ENCODE measurements at places on chromosomes 1 and 21.
A peak's percentile ranks its signal among the peaks of the same experiment; 100 is the strongest.

DNA sequence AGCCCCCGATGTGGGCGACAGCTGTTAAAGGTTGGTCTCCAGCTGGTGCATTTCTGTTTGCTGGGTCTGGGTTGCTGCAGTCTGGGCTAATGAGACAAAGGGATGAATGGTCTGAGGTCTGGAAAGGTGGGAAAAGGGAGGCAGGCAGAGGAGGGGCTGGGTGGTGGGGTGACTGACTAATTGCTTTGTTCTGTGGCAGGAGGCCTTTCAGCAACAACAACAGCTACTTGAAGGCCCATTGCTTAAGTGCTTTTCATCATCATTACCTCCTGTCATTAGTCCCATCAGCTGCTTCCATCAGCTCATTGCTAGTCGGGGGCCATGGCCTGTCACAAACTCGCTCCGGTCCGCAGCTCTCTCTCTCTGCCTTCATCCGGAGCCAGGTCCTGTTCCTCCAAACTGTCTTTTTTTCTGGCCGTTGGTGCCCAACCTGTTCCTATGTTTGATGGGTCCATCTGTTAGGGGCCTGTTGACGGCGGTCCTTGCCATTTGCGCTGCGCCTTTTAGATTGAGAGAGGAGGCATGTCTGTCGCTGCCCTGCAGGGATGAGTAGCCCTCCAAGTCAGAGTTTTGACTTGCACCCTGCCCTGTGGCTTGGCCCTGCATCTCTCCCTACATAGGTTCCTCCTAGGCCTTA is 105.6 kb upstream of the PLXNA2 start:
- no peak for DNase-seq

DNA sequence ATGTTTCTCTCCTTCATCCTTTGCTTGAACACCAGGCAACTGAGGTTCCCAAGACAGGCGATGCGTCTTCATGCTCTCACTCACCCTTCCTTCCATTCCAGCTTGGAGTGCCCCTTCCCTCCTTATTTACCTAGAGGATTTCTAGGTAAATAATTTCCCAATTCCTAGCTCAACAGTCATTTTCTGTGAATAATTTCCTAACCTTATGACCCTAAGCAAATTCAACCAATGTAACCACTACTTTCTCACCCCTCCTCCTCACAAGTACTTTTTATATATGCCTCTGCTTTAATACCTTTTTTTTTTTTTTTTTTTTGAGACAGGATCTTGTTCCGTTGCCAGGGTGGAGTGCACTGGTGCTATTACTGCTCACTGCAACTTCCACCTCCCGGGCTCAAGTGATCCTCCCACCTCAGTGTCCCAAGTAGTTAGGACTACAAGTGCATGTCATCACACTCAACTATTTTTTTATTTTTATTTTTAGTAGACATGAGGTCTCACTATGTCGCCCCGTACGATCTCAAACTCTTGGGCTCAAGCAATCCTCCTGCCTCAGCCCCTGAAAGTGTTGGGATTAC is 86.7 kb downstream of the USP24 start:
- no peak for DNase-seq

- peak; percentile 40 for DNase-seq
Observed at GRCh38 chr1:117967477-117967876, 37.9 kb downstream of the WDR3 start.

DNA sequence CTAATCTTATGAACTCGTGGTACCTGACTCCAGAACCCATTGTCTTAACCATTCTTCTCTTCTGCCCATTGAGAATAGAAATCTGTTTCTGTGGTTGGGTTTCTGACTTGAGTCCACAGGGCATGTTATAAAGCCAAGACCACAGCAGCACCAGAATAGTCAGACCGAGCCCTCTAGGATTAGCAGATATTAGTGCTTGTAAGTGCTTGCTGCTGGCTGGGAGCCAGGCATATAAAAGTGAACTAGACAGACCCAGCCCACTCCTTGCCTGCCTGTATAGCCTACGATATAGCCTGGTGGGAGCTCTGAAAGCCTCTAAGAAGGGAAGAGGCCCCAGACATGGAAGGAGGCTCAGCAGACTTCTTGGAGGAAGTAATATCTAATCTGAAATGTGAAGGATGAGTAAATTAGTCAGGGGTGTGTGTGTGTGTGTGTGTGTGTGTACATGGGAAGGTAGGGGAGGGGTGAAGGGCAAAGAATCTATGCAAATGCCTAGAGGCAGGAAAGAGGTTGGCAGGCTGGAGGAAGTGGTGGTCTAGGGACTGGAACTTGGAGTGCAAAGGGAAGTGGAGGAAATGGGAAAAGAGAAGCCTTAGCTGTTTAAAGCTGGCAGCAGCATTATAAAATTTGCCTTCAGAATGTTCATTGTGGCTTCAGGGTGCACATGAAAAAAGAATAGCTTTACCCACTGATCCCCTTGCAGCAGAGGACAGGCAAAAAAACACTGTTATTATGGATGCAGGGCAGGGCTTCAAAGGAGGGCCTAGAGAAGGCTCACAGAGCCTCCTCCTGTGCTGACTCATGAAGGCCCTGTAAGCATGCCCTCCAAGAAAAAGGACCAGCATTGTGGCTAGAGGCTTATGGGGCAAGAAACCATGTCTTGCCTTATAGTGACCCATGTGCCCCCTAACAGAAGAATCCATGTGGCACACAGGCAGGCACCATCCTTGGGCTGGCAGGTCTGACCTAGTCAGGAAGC is 169.2 kb downstream of the LMX1A start:
- DNase-seq, result no peak

- DNase-seq, result peak; percentile 93
Observed at GRCh38 chr1:203625628-203626019, 1.0 kb upstream of the ATP2B4 start.

GRCh38 chr1:171107262-171107940 is 16.7 kb downstream of the FMO3 start:
- DNase-seq, result no peak
